ENCODE measurements at places on chromosomes 5 and 9.

DNA sequence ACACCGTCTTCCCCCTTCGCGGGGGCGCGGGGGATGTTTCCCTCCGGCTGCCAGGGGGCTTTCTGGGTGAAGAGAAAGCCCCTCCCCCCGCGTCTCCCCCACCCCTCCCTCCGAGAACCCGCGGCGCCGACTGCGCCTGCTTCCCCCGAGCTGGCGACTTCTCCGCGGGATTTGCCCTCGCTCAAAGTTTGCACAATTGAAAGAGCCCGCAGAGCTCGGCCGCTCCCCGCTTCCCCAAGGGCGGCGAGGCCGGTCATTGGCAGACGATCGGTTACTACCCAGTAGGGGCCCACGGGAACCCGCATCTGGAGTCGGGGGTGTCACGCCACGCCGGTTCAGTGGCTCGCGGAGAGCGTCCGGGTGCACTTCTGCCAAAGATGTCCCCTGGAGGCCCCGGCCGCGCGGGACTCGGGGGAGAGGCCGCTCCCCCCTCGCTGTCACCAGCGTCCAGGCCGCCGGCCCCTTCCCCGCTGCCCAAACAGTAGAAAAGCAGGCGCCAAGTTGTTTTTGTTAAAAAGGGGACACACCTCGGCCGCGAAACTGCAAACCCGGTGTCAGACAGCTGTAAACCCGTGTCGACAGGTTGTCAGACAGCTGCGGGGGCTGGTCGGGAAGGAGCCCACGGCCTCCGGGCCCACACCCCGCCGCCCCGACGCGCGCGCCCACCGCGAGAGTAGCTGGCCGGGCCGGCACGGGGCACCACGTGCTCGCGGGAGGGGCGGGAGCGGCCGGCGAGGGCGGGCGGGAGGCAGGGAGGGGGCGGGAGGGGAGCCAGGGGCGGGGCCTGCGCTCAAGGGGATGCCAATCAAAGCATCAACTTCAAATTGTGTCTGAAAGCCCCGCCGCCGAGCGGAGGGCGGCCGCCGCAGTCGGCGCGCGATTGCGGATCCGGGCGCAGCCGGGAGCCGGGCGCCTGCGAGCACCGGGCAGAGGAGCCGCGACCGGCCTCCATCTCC is at the start of gene IRX1:
TSS of gene IRX1 (plus strand) at position 827 of the 956 bp plus-strand sequence. CDS start 274 bp downstream, outside the sequence.
- no peak for DNase-seq

GRCh38 chr5:54832045-54832444 is 153.3 kb downstream of the ESM1 start:
- DNase-seq: no peak

- DNase-seq: no peak
Observed at GRCh38 chr9:126325821-126326220, 808 bp upstream of the MVB12B start.

GRCh38 chr5:160441311-160441781 is 19.7 kb downstream of the PTTG1 start:
- no peak for DNase-seq

GRCh38 chr5:132771503-132771998 is 5.5 kb downstream of the SEPTIN8 start:
- DNase-seq: no peak

GRCh38 chr5:151810897-151811296 is 39.1 kb downstream of the G3BP1 start:
- no peak for DNase-seq

- no peak for DNase-seq
Observed at GRCh38 chr5:110663525-110663924, 62.9 kb downstream of the TMEM232 start.

GRCh38 chr9:116066221-116066620 is 87.4 kb upstream of the PAPPA start:
- DNase-seq: no peak
